ENCODE measurements at places on chromosomes 7 and 10. TPM values are rescaled to one million over a fixed set of nuclear protein-coding genes. Genes with fewer than 3 reads are reported as not detected.

PIK3CG gene
- not detected for total RNA-seq

ARHGAP22 gene
- total RNA-seq: 5.2 TPM

GRCh38 chr7:12757443-12757842 lies 70.0 kb downstream of the ARL4A start:
- DNase-seq: no peak

DNA sequence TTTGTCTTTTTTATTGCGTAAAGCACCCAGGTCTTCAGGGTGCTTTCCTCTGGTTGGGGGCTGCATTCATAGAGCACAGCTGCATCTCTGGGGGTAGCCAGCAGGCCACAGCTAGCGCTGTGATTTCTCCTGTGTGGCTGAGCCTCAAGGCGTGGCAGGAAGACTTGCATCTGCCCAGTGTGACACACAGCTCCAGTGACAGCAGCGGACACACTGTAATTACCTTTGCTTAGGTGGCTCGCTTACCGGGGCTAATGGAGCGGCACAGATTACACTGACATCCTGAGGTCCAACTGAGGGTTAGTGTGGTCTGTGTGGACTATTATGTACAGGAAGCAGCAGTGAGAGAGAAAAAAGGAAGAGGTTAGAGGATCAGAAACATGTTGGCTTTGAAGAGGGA lies 27.1 kb downstream of the ABCB4 start:
- DNase-seq: no peak

CLEC2L gene
- 0.65 TPM for total RNA-seq

DNA sequence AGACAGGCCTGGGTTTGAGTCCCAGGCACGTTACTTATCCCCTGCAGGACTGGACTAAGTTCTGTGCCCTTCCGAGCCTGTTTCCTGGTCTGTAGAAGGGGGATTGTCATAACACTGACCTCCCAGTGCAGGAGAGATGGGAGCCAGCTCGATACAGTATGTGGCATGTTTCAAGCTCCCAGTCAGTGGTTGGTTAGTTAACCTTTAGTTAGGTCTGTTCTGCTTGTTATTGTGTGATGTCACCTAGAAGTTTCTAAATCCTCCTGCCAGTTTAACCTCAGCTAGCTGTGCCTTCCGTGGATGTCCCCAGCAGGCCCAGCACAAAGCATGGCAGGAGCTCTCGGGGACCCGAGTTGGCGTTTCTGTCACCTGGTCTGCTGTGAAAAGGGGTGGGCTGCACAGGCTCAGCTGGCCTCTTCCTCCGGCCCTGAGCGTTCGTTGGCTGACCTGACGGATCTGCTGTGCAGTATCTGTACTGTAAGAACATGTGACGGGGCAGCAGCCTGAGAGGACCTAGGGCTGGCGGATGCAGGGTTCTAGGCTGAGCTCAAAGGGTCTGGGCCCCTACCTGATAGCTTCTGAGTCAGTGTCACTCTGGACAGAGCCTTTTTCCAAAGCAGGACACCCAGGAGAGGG lies 53.0 kb downstream of the SPOCK2 start:
- DNase-seq: no peak

DNA sequence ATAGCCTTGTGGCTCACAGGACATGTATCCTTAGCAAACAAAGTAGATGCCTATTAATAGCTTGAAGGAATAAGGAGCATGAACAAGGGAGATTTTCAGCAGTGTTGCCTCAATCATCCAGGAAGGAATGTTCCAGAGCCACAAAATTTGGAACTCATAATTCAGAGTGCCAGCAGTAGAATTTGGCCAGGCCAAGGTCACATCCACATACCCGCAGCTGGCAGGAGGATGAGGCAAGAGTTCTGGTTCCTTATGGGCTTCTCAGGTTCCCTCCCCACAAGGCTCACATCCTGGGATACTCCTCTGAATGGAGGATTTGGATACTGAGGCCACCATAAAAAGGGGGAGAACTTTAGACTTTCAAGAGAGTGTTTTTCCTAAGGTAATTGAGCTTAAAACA lies 45.8 kb downstream of the SUFU start:
- no peak for DNase-seq

DNA sequence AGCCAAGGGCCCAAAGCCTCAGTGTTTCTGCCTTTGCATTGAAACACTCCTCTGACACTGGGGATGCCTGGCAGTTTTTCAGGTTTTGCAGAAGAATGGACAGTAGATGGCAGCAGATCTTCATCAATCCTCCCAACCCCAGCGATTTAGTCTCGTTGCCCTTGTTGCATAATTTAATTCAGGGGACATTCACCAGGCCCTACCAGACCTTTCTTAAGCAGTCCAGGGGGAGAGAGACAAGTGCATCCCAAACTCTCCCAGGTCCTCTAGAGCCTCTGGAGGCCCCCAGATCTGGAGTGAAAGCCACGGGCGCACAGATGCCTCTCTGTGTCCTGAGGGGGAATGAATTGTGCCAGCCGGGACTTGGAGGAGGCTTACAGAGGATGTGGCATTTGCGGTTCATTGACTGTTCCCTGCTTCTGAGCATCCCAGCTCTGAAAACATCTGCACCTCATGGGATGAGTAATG lies 29.6 kb downstream of the MINDY4 start:
- DNase-seq: peak; percentile 30

DNA sequence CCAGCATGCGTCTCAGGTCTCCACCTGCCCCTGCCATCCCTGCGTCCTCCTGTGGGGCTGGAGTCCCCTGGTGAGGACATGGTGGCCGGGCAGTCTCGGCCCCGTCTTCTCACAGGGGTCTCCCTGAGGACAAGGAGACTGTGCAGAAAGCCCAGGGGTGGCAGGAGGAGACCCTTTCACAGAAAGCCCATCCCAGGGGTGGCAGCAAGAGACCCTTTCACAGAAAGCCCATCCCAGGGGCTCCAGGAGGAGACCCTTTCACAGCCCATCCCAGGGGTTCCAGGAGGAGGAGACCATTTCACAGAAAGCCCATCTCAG lies 14.8 kb upstream of the CHST12 start:
- no peak for DNase-seq

SLC25A13 gene
- 72.3 TPM for total RNA-seq

Measured in neural crest cell (in vitro differentiated cells).